ENCODE measurements at places on chromosomes 13 and 19.

DNA sequence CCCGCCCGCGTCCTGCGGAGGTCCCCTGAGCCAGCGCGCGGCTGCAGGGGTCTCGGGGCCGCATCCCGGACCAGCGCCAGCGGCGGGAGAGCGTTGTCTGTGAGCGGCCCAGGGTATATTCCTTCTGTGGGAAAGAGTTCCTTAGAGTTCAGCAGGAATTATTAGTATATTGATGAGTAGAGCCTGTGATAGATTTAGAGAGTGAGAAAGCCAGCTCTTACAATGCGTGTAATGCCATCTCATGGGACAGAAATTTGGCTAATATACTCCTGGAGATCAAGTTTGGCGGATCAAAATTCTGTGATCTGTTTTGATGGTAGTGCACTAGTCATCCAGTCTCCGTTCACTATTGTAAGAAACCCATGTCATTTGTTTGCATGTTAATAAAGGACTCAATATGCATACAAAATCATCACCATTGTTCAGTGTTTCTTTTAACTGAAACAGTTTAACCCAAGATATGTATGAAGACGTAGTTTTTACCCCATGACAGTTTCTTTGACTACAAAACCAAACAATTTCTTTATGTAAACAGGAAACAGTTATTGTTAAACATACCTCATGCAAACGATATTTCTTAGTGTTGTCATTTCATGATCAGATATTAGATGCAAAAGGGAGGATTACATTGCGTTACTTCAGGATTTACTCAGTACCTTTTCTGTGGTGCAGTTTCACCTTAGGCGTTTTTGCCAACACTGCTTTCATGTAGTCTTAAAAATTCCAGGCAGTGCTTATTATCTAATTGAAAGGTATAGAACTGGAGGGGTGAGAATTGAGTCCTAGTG, 9.9 kb downstream of the TNFRSF19 start:
- no peak for DNase-seq

- DNase-seq, result no peak
These were observed 13.1 kb upstream of the SLC25A42 start for GRCh38 chr19:19050731-19051130.

GRCh38 chr19:23867895-23868294, 46.8 kb upstream of the ZNF726 start:
- DNase-seq, result no peak

DNA sequence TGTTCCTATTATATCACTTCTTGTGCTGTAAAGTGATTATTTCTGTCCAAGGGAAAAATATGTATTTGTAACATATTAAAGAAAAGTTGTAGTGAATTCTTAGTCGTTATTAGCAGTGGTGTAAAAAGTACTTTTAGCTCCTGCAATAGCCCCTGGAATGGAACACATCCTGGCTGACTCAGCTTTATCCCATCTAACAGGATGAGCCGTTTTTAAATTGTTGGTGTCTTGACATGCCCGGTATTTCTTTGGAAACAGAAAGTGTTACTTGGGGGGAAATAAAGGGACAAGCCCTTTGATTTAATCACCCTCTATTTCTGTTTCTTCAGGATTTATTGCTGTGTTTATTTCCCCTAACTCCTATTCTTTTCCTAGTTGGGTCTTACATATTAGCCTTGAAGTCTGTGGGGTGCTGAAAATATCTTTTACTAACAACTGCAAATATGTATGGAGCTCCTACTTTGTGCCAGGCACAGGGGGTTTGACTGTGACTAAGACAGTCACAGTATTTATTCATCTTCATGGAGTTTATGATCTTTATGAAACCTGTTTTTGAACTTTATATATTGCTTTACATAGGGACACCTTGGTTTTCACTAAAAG, 17.9 kb downstream of the COG3 start:
- DNase-seq, result no peak

DNA sequence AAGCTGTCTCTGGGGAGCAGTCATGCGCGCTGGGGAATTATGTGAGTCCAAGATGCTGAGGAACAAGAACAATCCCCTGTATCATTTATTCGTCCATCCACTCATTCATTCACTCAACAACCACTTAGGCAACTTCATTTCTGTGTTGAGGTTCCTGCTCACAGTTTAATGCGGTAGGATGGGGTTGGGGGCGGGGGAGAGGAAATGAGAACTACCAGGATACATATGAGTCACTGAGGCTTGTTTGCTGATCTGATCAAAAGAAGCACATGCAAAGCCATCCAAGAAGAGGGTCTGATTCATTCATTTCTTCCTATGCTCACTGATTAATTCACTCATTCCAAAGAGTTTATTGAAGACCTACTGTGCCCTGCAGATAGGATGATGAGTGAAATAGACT, 20.9 kb downstream of the ZNF536 start:
- no peak for DNase-seq

GRCh38 chr13:111429064-111429558, 108.7 kb downstream of the TEX29 start:
- peak; percentile 8 for DNase-seq
